ENCODE measurements at places on chromosomes 3 and 15. TPM values are rescaled to one million over a fixed set of nuclear protein-coding genes. Genes with fewer than 3 reads are reported as not detected.

- peaks cover 13% of the 10 kb centered on the region for H3K4me1 ChIP-seq
- no peak for DNase-seq
- H3K36me3 ChIP-seq, result no peaks in the 10 kb centered on the region
- no peak overlapping the region for H3K27ac ChIP-seq
- no peak overlapping the region for H3K4me3 ChIP-seq
- no peaks in the 10 kb centered on the region for H3K27me3 ChIP-seq
These were observed 43.1 kb downstream of the XXYLT1 start for GRCh38 chr3:195227871-195228270.

GRCh38 chr3:123758081-123758564 lies 126.0 kb downstream of the MYLK start:
- no peaks in the 10 kb centered on the region for H3K4me1 ChIP-seq
- no peak for DNase-seq
- H3K4me3 ChIP-seq, result no peak overlapping the region
- no peaks in the 10 kb centered on the region for H3K36me3 ChIP-seq
- no peak overlapping the region for H3K27ac ChIP-seq

- H3K4me3 ChIP-seq, result no peak overlapping the region
- no peak for DNase-seq
- peaks cover 43% of the 10 kb centered on the region for H3K4me1 ChIP-seq
- no peak overlapping the region for H3K27ac ChIP-seq
These were observed 33.6 kb downstream of the PLSCR4 start for GRCh38 chr3:146217324-146217723.

- no peak overlapping the region for H3K4me3 ChIP-seq
- no peaks in the 10 kb centered on the region for H3K27me3 ChIP-seq
- no peak overlapping the region for H3K27ac ChIP-seq
These were observed 140.4 kb downstream of the GABRB3 start for GRCh38 chr15:26632500-26632899.

- peaks cover 2% of the 10 kb centered on the region for H3K4me1 ChIP-seq
- no peaks in the 10 kb centered on the region for H3K27me3 ChIP-seq
- no peak overlapping the region for H3K27ac ChIP-seq
- no peaks in the 10 kb centered on the region for H3K36me3 ChIP-seq
- no peak for DNase-seq
These were observed 45.2 kb downstream of the ADAMTS7 start for GRCh38 chr15:78766041-78766440.

DNA sequence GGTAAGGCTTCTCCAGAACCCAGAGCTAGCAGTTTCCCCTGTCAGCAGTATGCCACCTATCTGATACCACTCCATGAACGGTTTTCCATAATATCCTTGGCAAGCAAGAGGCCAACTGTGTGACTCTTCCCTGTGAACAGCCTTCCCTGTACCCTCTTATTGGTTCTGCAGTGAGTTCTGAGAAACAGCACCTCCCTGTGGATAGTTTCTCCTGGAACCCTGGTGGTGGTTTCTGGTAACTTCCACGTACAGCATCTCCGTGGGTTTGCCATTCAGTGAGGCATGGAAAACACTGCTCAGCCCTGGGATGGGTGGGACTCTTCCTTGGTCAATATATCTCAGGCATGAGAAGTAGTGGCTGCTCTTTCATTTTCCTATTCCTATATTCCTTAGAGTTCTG lies 19.4 kb upstream of the SERPINI2 start:
- H3K36me3 ChIP-seq, result no peaks in the 10 kb centered on the region
- H3K27me3 ChIP-seq, result no peaks in the 10 kb centered on the region
- no peak overlapping the region for H3K4me3 ChIP-seq

DNA sequence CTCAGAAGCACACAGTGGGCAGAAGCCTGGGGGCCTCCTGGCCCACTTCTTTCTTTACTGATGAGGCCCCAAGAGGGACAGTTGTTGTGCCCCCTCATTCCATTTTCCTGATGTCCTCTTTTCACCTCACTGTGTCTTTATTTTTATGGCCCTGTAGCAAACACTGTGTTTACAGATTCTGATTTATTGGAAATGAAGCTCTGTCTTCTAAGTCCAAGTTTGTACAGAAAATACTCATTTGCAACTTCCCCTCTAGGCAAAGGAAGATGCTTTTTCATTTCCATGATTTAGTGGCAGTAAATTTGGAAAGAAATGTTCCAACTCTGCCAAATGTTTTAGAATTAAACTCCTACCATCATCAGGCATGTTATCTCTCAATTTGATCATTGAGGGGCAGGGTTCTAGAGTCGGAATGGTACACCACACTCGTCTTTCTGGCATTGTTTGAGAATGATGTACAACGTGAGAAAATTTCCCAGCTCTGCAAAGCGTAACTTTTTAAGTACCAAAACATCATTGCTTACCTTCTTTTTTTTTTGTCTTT lies 129.7 kb downstream of the ARNT2 start:
- H3K27ac ChIP-seq, result no peak overlapping the region
- no peaks in the 10 kb centered on the region for H3K36me3 ChIP-seq
- H3K4me1 ChIP-seq, result no peaks in the 10 kb centered on the region

DNA sequence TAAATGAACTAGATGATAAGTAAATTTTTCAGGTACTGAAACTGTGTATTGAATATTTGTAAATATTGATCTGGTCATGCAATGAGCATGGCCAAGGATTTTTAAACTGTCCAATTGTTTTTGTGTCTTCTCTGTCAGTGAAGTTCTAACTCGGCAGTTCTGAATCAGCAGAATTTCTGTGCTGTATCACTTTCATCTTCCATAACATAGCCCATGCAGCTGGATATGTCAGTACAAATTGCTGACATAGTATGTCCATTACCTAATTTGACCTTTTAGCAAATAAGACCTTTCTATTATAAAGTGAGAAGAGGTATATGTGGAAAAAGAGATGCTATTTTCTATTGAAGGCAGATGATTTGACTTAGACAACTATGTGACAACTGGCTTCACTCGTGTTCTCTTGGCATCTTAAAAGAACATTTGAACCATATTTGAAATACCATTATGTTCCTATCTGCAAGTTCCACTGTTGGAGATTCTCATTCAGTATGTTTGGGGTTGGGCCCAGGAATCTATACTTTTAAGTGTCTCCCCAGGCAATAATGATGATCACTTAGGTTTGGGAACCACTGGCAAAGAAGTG lies 90.4 kb downstream of the CMSS1 start:
- no peaks in the 10 kb centered on the region for H3K36me3 ChIP-seq
- no peaks in the 10 kb centered on the region for H3K27me3 ChIP-seq
- peaks cover 15% of the 10 kb centered on the region for H3K4me1 ChIP-seq
- H3K4me3 ChIP-seq, result no peak overlapping the region
- DNase-seq, result no peak
- no peak overlapping the region for H3K27ac ChIP-seq

The GOLGA6L4 gene
- 1.6 TPM for total RNA-seq

The PLSCR2 gene
- total RNA-seq, result not detected

The PAK6 gene
- 31.0 TPM for total RNA-seq

The SLC15A2 gene
- total RNA-seq, result 1.6 TPM

The WDR49 gene
- 0.34 TPM for total RNA-seq

The TMEM62 gene
- 13.9 TPM for total RNA-seq

The TRPM1 gene
- not detected for total RNA-seq

The SLC25A20 gene
- 48.1 TPM for total RNA-seq

The ATP13A5 gene
- not detected for total RNA-seq
